ENCODE measurements at places on chromosomes 1 and 21. TPM values are rescaled to one million over a fixed set of nuclear protein-coding genes. Genes with fewer than 3 reads are reported as not detected.

RGS4 gene
- total RNA-seq = 36.6 TPM

ANKRD45 gene
- total RNA-seq = 0.34 TPM

FHAD1 gene
- total RNA-seq = 1.3 TPM

GRCh38 chr1:30108186-30108585, 615.2 kb downstream of the MATN1 start:
- no peak for ATAC-seq

DNA sequence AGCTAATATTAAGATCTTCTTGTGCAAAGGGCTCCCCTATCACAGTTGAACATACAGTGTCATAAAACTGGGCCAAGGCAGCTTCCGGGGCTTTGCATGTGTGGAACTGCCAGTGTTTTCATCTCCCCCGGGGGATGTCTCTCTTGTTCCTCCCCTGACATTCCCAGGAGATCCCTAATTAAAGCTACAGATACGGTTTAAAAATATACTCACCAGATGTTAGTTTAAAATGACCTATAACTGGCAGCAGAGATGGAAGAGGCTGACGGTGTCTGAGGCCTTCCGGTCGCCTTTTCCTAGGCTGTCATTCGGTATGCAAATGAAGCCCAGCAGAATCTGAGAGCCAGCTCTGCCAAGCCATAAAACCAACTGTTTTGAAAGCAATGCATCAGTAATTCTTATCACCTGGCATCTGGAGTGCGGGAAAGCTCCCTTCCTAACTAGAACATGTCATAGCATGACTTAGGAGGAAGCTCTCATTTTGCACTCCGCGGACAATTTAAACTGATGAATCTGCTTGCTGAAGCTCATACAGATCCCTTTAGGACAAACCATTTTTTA, 436.5 kb upstream of the VAMP3 start:
- ATAC-seq = peak; percentile 85

- no peak for ATAC-seq
Observed at GRCh38 chr1:231065510-231066241, 25.6 kb upstream of the FAM89A start.

Measured in motor neuron (in vitro differentiated cells).